Vagina (tissue), 2 donors: ENCODE measurements at places on chromosomes 12 and 14.

DNA sequence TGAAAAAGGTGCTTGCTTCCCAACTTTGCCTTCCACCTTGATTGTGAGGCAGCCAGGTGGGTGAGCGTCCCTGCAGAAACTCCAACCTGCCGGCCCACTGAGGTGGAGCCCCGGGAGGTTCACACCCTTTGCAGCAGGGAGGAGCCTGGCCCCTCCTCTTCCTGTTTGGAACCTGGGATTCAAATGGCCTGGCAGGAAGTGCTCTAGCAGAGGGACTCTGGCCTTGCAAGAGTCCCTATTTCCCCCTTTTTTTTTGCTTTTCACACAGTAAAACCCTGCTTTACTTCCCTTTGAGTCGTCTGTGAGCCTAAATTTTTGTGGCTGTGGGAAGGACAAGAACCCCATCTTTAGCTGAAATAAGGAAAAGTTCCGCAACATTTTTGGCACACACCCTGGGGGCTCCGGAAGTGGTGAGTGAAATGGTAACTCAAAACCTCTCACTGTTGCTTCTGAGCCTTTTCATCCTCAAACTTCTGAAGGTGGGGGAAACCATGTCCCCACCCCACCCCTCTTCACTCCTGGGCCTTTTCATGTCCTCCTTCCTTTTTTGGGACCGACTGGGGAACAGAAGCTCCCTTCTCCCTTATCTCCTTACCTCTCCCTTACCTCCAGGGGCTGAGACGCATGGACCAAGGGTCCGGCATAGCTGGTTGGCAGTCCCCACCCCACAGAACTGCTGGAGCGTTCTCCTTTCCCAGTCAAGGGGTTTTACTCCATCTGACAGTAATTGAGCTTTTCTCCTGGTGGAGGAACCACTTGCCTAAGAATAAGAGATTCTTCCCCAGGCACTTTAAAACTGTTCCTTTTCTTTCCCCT, 102.0 kb downstream of the KCNMB4 start:
- DNase-seq: no peak

DNA sequence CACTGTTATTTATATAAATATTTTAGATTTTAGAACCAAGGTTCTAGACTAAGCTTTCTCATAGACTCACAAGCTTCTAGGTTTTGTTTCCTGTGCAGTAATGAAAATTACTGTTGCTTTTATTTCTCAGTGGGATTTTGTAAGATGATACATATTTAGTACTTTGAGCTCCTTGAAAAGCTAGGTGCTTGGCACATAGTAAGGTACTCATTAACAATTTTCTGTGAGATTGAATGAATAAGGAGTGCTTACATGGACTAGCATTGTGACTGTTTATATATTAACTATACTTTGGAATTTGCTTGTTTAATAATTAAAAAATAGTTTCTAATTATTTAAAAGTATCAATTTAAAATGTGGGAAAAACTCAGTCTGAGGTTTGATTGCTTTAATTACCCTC, 85.7 kb downstream of the MIA2 start:
- no peak for DNase-seq

- DNase-seq: no peak
Measured at GRCh38 chr12:52019113-52019770, 12.5 kb downstream of the TAMALIN start.

DNA sequence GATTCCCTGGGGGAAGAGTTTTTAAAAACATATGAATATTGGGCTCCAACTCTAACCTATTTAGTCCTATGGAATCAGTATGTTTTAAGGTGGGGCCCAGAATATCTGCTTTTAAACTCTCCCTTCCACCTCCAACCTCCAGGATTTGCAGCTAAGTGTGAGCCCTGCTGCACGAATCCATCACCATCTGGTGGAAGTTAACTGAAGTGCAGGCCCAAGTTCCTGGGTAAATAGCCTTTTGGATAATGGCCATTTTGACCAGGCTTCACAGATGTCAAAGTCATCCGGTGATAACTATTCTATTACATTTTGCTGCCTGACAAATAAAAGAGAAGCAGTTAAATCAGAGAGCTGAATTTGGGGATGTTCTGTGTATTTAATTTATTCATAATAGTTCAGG, 58.1 kb upstream of the RMST start:
- DNase-seq: no peak

- no peak for DNase-seq
Measured at GRCh38 chr12:51442324-51442723, 17.7 kb downstream of the SLC4A8 start.

DNA sequence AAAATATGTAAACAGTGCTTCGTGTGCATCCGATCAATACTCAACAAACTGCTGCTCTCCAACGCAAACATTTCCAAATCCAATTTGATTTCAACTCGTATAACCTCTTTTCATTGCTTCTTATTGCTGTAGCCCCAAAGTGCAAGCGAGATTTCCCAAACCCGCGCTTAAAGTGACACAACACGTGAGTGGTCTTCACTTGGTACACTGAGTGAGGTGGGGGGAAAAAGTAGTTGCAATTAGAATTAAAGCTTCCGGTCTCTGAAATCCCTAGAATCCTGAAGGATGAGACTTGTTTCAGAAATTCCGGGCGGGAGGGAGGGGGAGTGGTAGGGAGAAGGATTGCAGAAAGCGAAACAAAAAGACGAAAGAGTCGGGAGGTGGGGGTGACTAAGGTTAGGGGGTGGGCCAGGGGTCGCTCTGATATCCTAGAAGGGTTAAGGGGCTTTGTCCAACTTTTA, 387.5 kb downstream of the BCAT1 start:
- no peak for DNase-seq

DNA sequence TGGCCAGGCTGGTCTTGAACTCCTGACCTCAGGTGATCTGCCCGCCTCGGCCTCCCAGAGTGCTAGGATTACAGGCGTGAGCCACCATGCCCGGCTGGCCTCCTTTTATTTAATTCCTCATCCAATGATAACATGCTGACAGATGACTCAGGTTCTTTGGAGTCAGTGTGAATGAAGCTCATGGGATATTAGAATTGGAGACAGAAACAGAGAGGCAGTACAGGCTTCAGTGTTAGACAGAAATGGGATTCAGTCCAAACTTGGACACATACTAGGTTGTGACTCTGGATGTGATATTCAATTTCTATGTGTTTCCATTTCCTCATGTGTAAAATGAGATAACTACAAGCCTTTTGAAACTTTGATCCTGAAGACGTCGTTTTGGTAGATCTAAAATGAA, 47.3 kb downstream of the PDE3A start:
- DNase-seq: no peak

- DNase-seq: no peak
Measured at GRCh38 chr12:72471806-72472205, 199.6 kb downstream of the TRHDE start.

- DNase-seq: no peak
Measured at GRCh38 chr12:69688471-69689427, 10.4 kb downstream of the BEST3 start.

GRCh38 chr14:105853089-105853906, 326.9 kb downstream of the TMEM121 start:
- no peak for DNase-seq

- DNase-seq: no peak
Measured at GRCh38 chr12:7859552-7859951, 13.2 kb downstream of the SLC2A14 start.

GRCh38 chr12:113528606-113529293, 57.1 kb upstream of the LHX5 start:
- DNase-seq: no peak

GRCh38 chr12:6954316-6955107, 3.4 kb downstream of the PTPN6 start:
- no peak for DNase-seq
